ENCODE measurements at places on chromosomes 3 and 15. TPM values are rescaled to one million over a fixed set of nuclear protein-coding genes. Genes with fewer than 3 reads are reported as not detected.

GHSR gene
- not detected for total RNA-seq

SI gene
- total RNA-seq, result not detected

KIF7 gene
- 1.3 TPM for total RNA-seq

ATP13A5 gene
- total RNA-seq, result not detected

LMAN1L gene
- not detected for total RNA-seq

CCDC33 gene
- 0.24 TPM for total RNA-seq

SLC28A1 gene
- not detected for total RNA-seq

DNAH12 gene
- total RNA-seq, result not detected

TAGLN3 gene
- total RNA-seq, result not detected

RAB6B gene
- 0.33 TPM for total RNA-seq

GP5 gene
- 0.02 TPM for total RNA-seq

TRPM1 gene
- 0.05 TPM for total RNA-seq

FETUB gene
- total RNA-seq, result 0.45 TPM

LNP1 gene
- total RNA-seq, result 2.8 TPM

C3orf70 gene
- 2.1 TPM for total RNA-seq

IFT80 gene
- 32.7 TPM for total RNA-seq

SEMA3F gene
- total RNA-seq, result 3.5 TPM

ZBTB20 gene
- 13.0 TPM for total RNA-seq

PYGO1 gene
- 14.7 TPM for total RNA-seq

Measured in A172 (cell line).